Activated CD8-positive, alpha-beta T cell treated with anti-CD3 and anti-CD28 coated beads for 36 hours (primary cell): ENCODE measurements at places on chromosomes 7 and 10.
A peak's percentile ranks its signal among the peaks of the same experiment; 100 is the strongest.

DNA sequence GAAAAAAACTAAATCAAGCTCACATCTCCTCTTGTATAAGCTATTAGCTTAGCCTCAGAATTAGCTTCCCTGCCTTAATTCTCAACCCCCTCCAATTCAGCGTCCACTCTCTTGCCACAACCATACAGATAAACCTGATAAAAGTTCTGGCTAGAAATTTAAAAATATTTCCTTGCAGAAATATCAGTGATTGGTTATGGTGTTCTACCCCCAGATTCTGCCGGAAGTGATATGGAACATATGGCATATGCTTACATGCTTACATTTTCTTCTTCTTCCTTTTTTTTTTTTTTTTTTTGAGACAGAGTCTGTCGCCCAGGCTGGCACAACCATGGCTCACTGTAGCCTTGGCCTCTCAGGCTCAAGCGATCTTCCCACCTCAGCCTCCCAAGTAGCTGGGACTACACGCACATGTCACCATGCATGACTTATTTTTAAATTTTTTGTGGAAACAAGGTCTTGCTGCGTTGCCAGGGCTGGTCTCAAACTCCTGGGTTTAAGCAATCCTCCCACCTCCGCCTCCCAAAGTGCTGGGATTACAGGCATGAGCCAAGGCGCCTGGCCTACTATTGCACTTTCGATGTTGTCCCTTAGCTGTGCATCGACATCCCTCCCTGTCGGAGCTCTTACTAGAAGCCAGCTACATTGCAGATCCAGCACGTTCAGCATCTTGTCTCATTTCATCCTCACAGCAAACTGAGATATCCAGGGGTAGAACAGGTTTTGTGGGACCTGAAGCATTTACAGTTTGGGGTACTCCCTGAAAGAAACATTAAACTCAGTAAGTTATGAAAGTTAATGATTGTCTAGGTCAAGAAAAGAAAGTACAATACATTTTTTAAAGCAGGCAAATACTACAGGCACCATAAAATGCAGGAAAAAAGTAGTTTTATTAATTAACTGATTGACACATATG lies 205.6 kb upstream of the TCF7L2 start:
- no peak for DNase-seq

- no peak for DNase-seq
Observed at GRCh38 chr7:45457591-45457990, 116.6 kb upstream of the ADCY1 start.

GRCh38 chr10:418226-418625 lies 271.2 kb downstream of the DIP2C start:
- no peak for DNase-seq

GRCh38 chr7:70390251-70390650 lies 741.7 kb upstream of the GALNT17 start:
- no peak for DNase-seq

DNA sequence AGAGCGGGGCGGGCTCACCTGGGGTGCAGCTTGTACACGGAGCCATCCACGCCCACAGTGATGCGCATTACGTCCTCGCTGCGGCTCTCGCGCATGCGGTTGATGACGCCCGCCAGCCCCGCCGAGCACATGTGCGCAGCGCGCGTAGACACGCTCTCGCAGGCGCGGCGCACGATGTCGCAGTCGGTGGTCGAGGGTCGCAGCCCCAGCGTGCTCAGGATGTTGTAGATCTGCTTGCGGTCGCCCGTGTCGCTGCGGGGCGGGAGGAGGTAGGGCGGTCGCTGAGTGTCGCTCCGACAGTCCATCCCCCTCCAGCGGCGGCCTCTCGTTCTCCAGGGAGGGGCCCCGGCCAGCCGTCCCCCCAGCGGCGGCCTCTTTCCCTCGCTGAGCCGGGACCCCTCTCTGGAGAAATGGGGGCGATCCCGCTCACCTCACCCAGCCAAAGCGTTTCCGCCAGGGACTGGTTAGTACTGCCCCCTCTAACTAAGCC lies 4.4 kb upstream of the MYL7 start:
- peak; percentile 75 for DNase-seq

GRCh38 chr7:87210506-87210905 lies 9.0 kb downstream of the TMEM243 start:
- DNase-seq: peak; percentile 39

- DNase-seq: no peak
Observed at GRCh38 chr10:124251317-124252065, 158.1 kb upstream of the CHST15 start.

GRCh38 chr7:19439517-19439916 lies 269.3 kb downstream of the POLR1F start:
- DNase-seq: no peak
